Fibroblast of pulmonary artery (primary cell): ENCODE measurements at places on chromosomes 13 and 19.

DNA sequence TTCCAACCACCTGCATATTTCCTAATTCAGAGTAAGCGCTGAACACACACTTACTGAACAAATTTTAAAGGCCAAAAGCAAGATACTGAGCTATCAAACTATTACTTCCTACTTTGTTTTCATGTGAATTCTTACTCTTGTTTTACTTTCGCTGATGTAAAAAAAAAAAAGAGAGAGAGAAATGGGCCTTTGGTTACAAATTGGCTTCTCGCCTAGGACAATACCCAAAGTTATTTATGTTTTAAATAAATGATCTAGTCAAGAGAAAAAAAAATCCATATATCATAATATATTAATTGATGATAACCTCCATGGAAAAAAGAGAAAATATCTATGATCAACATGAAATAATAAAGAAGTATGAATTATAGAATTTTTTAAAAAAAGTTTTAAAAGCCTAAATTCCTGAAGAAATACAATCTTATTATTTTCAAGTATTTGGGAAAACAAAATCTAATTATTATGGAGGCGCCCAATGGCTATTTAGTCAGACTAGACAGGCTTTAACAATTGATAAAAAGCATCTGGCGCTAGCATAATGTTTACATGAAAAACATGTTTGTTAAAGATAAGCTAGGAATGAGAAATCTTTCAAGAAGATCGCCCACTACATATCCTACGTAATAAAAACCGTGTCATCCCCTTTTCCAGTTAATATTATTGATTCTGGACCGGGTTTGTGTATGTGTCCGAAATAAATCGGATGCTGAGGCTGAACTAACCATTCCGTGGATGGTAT is 9.0 kb downstream of the COL4A1 start:
- DNase-seq: no peak

GRCh38 chr13:37479916-37480315 is 118.7 kb downstream of the POSTN start:
- peak; percentile 35 for DNase-seq

DNA sequence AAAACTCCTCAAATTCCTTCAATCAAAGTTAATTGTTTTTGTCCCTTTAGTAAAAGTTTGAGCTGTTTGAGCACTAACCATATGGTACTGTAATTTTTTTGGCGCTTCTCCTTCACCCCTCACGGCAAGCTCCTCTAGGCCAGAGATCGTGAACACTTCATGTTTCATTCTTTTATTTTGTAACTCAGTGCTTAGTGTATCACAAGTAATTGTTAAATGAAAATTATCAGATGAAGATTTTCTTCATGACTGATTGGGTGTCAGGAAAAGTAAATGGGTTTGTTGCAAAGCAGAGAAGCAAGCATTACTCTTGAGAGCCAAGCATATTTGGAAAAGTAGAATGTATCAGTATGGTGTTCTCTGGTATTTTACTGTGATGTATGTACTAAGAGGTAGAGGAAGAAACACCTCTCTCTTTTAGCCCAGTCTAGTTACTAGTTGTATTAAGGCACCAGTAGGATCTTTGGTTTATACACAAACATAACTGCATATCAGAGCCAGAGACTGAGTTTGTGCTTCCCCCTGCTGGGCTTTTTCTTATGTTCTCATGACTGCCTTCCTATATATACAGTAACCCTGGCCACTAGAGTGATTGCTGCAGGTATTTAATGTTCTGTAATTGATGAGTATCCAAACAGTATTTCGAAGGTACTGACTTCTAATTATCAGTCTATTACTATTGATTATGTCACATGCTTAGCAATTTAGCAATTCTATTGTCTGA is 202.3 kb upstream of the KLHL1 start:
- peak; percentile 13 for DNase-seq

DNA sequence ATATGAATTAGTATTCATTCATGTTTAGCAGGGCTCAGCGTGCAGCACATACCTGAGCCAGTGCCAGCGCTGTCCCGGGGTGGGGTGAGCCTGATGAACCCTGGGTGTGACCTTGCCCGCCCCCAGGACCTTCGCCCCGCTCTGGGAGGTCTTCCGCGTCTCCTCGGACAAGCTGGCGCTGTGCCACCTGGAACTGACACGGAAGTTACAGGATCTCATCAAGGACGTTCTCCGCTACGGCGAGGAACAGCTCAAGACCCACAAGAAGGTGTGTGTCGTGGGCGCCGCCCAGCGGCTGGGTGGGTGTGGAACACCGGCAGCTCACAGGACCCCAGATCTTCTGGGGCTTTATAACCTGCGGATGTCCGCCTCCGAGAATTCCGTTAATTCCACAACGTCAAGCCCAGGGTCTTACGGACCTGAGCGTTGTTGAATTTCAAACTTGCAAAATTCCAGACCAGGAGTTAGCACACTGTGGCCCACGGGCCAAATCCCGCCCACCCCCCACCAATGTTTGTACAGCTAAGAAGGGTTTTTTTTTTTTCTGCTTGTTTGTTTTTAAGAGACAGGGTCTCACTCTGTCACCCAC is 15.4 kb downstream of the FCHO1 start:
- peak; percentile 90 for DNase-seq

DNA sequence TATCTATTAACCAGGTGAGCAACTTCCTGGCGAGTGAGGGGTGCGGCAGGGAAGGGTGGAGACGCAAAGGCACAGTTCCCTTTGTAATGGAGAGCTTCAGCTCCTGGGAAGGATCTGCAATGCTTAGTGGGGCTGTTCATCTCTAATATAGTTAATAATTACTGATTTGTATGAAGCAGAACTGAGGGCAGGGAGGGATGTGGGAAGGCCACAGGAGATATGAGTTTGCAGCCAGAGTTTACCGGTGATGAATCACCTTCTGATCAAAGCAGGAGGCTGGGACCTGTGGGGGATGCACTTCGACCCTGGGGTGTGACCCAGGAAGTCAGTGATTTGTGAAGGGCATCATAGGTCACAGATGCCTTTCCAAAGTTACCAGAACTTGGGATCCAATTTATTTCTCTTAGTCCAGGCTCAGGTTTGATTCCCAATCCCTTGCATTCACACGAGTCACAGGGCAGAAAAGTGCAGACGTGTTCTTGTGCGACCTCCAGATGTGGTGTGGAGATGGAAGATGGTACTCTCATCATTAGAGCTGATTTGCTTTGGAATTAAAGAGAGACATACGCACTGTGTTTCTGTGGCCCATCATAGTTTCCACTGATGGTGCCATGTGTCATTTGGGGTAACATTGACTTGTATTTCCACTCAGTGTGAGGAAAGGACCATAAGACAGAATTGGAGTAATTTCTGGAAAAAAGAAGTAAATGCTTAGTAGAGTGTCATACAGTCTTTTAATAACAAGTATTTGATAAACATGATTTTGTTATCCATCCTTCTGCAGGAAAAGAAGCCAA is 55.0 kb downstream of the LRCH1 start:
- DNase-seq: no peak

DNA sequence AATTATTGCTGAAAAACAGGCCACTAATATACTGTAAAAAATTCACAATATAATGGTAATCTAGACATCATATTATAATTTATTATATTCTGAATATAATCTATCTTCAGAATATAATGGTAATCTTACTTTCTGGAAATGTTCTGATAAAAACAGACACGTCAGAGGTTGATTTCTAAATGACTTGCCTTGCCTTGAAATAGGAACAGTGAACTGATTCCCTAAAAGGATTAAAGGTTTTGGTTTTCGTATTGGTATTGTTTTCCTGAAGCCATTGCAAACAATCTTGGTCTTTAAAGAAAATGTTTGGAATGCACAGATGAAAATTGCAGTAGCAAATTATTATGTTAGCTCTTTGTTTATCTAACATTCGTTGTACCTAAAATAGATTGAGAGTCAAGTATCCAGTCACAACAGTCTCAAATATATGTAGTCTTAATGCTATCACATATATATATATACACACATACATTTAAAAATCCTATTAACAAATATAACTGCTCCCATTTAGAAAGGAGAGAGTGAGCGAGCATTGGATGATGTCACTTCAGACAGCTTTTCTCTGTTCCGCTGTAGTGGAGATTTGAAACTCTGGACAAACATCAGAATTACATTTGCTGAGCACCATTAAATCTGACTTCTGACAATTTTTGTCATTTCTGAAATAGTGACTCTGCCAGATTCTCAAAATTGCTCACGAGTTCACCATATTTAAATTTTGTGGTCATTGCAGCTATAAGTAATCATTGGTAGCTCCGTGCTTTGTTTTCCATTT is 1.7 kb downstream of the ITM2B start:
- peak; percentile 47 for DNase-seq

GRCh38 chr13:73547239-73547638 is 488.4 kb downstream of the KLF5 start:
- DNase-seq: no peak

- DNase-seq: no peak
These were observed 814 bp downstream of the NBEA start for GRCh38 chr13:34942732-34943435.

DNA sequence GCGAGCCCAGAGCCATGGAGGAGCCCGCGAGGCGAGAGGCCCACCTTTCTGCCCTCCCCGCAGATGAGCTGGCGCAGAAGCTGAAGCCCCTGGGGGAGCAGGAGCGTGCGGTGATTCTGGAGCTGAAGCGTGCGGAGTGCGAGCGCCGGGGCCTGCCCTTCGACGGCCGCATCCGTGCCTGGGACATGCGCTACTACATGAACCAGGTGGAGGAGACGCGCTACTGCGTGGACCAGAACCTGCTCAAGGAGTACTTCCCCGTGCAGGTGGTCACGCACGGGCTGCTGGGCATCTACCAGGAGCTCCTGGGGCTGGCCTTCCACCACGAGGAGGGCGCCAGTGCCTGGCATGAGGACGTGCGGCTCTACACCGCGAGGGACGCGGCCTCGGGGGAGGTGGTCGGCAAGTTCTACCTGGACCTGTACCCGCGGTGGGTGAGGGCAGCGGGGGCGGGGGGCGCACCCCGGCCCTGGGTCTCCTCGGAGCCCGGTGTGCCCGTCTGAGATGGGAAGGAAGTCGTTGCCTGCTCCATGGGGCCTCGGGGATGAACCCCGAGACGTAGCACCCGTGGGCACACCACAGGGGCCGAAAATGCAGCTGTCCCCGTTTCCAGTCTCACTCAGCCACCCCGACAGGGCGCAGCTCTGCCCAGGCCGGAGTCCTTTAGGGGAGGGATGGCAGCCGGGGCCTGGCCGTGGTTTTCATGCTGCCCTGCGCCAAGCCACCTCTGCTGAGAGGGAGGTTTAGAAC is 12.1 kb upstream of the ZNF554 start:
- no peak for DNase-seq

DNA sequence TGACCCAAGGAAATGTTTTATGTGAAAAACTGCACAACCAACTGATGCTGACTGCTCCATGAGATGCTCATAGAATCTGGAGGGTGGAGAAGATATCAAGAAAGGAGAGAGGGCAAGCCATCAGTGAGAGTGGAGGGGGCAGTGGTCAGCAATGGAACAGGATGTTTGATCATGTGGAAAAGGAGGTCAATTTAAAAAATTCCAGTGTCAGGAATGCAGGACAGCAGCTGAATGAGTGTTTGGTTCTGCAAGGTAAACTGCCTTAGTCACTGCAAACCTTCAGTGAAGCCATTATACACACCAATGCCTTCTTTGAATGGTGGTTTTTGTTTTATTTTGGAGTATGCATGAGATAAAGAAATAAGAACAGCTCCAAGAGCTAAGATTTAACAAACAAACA is 121.5 kb downstream of the FGF14 start:
- DNase-seq: no peak

- DNase-seq: peak; percentile 42
These were observed 230.2 kb downstream of the TDRD3 start for GRCh38 chr13:60627071-60627686.

GRCh38 chr19:35360880-35361420 is 2.7 kb downstream of the FFAR3 start:
- DNase-seq: no peak

DNA sequence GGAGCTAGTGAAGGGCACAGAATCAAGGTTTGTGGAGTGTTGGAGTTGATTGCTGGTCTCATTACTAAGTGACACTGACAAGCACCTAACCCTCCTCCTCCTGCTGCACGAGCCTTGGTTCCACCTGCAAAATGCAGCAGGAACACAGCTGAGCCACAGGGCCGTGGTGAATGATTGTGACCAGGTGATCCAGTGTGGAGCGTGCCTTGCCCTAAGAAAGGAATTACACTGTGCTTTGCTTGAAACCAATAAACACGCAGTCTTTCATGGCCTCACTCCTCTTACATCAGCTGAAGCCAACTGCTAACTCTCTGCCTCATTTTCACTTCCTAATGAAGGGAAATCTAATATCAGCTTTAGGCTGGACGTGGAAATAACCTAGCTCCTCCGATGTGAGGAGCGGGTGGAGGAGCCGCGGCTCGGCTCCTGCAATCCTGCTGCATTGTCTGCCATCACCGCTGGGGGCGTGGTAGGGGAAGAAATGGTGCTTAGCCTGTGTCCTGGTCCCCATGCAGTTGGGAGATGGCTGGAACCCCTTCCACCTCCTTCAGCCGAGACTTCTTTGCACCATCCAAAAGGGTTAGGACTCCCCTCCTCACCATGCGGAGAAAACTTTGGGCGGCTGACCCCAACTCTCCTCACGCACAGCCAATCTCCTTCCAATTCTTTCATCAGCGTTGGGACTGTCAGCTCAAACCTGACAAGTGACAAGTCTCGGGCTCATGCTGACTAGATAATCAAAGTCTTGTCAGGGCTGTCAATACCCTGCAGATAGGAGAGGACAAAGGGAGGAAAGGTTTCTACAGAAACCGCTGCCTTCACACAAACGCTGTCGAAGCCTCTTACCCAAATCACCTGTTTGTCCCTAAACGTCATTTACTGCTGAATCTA is 427.9 kb downstream of the ZNF536 start:
- DNase-seq: no peak

- no peak for DNase-seq
These were observed 16.5 kb downstream of the RXFP2 start for GRCh38 chr13:31755803-31756212.

DNA sequence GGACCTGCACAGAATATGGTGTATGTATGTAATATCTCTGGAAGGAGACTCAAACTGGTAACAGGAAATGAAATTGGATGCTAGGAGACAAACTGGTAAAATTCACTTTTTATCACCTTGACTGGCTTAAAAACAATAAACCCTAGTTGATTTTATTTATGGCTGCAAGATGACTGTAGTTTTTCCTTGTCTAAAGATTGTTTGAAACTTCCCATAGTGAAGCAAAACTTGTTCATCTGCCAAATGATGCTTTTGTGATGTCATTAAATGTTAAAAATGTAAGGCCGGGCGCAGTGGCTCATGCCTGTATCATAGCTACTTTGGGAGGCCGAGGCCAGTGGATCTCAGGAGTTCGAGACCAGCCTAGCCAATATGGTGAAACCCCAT is 2.5 kb upstream of the ECH1 start:
- no peak for DNase-seq

- peak; percentile 86 for DNase-seq
These were observed at the start of gene ZNF578 for GRCh38 chr19:52453324-52454094. ZNF578 (plus strand) TSS chr19:52453553; CDS start chr19:52501846, 48,293 bp downstream.

GRCh38 chr13:36543671-36544070 is 111.4 kb downstream of the CCNA1 start:
- DNase-seq: peak; percentile 3

DNA sequence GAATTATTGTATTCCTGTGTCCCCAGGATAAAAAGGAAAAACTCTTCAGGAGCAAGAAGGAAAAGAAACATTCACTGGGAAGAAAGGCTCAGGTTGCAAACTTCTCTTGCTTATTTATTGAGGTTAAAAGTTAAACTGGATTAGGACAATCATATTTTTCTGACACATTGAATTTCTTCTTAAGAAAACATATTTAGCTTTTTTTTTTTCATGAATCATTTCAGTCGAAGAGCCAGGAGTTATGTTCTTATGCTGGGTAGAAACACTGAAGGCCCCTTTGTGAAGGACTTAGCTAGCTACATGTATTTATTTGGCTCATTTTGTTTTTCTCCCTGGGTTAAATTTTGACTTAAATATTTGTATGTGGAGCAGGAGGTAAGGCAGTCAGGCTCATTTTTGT is 434.0 kb downstream of the KLF5 start:
- DNase-seq: no peak
